ENCODE measurements at places on chromosomes 3 and 15.

GRCh38 chr3:184889312-184889904 is 77.4 kb downstream of the VPS8 start:
- no peak for DNase-seq

DNA sequence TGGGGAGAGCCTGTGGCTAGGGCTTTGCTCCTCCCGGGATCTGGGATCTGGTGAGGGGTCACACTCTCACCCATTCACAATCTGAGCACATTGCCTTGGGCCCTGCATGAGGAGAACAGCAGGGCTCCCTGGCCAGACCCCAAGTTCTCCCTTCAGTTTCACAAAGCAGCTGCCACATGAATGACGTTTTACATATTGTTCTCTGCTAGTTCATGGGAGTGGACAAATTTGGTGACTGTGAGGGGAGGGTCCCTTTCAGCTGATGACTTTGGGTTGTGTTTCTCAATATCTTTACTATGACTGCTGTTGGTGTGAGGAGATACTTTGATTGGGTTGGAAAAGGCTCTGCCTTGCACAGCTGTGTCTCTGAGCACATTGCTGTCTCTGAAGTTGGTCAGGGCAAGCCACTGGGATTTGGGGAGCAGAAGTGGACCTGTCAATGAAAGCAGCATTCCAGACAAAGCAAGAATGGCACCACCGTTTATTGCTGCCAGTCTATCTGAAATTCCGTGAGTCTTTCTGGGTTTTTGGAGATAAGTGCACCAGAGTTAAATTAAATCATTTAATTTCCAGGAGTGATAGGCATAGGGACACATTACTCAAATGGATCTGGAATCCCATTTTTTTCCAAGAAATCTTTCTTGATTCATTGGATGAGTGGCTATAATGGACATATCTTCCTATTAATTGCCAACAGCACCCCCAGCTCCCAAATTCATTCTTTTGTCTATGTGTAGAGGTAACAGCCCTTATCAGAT is 10.3 kb downstream of the TIMP4 start:
- DNase-seq = no peak

DNA sequence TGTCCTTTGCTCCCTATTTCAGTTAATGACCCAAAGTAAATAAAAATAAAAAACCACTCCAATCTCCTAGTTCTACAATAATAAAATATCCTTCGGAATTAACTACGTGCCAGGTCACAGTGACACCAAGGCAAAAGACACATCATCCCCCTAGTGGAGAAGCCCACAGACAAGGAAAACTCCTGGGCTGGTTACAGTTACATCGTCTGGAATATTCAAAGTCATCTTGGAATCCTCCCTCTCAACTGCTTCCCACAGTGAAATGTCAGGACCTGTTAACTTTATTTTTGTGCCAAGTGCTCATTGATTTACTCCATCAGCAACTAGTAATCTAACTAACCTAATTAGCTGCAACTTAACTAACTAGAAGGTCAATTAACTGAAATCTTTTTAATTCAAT is 349.3 kb downstream of the MAGI1 start:
- DNase-seq = no peak

DNA sequence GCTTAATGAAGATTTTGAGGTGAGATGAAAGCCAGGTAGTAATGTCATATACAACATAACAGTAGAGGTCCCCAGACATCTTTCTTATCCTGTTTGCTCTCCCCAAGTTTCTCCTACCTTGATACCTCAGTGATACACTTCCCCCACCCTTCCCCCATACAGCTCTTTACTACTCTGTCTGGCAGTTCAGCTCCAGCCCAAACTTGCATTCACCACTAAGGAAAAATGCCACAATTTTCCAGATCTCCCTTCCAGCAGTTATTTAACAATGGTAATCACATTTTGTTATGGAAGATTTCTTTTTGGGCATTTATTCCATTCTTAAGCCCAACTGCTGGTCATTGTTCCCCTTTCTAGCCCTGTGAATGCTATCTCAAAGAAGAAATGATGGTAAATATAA is 34.9 kb upstream of the ITGA11 start:
- DNase-seq = no peak

- no peak for DNase-seq
Observed at GRCh38 chr3:62241279-62241678, 132.1 kb downstream of the FEZF2 start.

GRCh38 chr15:34206011-34206410 is 3.9 kb downstream of the KATNBL1 start:
- DNase-seq = no peak

DNA sequence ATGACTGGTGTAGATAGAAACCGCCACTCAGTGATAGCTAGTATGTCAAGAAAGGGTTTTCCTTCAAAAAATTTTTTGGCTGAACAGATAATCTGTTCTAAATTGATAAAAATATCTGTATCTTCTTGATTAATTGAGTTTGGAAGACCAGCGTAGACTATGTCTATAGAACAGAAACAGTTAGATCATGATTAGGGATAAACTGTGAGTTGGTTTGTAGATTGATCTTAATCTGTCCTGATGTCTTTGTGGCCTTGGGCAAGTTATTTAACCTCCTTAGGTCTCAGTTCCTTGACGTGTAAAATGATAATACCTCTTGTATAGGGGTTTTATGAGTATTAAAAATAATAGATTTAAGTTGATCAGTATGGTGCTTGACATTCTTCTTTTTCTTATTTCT is 4.7 kb downstream of the NFKBIZ start:
- no peak for DNase-seq

DNA sequence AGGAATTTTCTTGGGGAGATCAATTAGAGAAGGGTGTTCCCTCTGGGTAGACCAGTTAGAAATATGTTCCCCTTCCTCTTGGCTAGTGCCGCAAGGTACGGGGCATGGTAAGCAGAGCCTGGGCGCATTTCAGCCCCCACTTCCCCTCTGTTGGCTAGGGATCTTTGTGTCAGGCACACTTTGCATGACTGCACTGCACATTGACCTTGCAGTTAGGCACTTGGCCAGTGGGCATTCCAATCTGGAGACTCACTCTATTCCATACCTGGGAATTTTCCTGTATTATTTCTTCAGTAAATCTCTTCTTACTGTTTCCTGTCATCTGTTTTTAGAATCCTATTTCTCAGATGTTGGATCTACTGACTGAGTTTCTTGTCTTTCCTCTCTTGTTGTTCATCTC is 30.0 kb upstream of the CACNA1D start:
- no peak for DNase-seq

DNA sequence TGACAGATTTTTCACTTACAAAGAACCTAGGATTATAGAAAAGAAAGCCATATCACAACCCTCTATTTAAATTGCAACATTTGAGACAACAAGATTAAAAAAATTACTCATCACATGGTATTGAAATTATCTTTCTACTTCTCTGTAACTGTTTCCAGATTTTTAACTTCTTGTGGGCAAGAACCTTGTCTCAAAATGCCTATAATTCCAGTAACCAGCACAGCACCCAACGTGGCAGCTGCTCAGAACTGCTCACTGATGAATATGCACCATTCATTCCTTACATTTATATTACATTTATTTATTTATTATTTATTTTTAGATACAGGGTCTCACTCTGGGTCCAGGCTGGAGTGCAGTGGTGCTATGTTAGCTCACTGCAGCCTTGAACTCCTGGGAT is 216.1 kb downstream of the THRB start:
- DNase-seq = no peak

DNA sequence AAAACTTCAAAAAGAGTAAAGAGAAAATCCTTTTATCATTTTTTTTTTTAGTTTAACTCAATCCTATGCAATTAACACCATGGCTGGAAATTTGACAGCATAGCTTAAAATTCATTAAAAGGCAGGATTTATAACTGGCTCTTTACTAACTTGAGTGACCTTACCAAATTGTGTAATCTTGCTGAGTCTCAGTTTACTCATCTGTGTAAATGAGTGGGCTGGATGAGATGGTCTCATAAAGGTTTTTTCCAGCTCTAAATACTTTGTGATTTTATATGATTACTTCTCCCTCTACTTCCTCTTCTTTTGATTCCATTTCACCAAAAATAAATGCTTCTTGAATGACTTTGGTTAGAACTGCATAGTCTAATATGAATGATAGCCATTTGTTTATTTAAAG is 234.9 kb upstream of the SATB1 start:
- no peak for DNase-seq

GRCh38 chr3:99325402-99325801 is 313.0 kb upstream of the COL8A1 start:
- DNase-seq = no peak

GRCh38 chr3:107392549-107393165 is 15.4 kb downstream of the CCDC54 start:
- no peak for DNase-seq

GRCh38 chr3:50525987-50526386 is 22.6 kb upstream of the CACNA2D2 start:
- DNase-seq = peak; percentile 8

DNA sequence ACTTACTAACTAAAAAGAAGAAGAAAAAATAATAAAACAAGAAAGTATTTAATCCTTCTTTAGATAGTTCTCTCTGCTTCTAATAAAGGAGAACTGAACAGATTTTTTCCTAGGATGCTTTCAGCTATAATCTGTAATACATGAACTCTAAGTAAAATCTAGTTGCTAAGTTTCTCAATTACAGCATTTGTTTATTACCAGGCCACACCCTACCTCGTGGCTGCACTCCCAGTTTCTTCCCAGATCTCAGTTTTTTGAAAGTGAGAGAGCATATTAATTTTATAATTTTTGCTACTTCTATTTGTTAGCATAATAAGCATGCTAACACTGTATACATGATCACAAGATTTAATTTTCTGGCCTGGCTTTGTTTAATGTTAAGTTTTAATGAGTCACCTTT is 258.3 kb downstream of the IL5RA start:
- DNase-seq = no peak

- DNase-seq = no peak
Observed at GRCh38 chr15:70741107-70741531, 22.2 kb downstream of the UACA start.

DNA sequence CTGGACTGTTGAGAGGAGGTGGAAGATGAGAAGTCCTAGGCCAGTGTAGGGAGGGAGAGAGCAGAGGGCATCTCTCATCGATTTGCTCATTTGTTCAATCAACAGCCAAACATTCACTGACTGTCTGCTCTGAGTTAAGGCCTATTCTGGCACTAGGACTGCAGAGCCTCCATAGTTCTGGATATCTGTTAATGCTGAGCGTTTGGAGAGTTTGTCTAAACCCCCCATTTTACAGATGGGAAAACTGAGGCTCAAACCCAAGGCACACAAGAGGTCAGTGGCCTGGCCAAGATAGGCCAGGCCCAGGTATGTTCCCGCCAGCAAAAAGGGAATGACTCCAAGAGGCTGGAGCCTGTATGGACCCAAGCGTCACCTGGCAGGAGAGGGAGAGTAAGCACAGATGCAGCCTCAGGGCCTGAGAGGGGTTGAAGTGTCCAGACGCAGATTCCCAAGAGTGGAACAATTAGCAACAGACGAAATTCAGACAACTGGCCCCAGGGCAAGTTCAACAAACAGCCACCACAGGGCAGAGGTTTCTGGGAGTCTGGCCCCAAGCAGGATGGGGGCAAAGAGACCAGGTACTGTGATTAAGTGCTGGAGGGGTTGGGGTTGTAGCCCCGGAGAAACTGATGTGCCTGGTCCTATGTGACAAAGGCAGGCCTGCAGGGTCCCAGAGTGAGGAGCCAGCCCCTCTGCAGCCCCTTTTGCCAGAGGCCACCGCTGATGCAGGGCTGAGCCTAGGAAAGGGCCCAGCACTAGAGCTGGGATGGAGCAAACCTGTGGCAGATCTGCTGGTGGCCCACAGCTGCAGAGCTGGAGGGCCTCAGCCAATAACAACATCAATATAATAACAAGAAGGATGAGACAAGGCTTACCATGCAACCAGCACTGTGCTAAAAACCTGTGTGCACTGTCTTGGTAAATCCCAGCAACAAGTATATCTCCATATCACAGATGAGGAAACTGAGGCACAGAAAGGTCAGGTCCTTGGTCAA is 245.1 kb upstream of the TLE3 start:
- no peak for DNase-seq

DNA sequence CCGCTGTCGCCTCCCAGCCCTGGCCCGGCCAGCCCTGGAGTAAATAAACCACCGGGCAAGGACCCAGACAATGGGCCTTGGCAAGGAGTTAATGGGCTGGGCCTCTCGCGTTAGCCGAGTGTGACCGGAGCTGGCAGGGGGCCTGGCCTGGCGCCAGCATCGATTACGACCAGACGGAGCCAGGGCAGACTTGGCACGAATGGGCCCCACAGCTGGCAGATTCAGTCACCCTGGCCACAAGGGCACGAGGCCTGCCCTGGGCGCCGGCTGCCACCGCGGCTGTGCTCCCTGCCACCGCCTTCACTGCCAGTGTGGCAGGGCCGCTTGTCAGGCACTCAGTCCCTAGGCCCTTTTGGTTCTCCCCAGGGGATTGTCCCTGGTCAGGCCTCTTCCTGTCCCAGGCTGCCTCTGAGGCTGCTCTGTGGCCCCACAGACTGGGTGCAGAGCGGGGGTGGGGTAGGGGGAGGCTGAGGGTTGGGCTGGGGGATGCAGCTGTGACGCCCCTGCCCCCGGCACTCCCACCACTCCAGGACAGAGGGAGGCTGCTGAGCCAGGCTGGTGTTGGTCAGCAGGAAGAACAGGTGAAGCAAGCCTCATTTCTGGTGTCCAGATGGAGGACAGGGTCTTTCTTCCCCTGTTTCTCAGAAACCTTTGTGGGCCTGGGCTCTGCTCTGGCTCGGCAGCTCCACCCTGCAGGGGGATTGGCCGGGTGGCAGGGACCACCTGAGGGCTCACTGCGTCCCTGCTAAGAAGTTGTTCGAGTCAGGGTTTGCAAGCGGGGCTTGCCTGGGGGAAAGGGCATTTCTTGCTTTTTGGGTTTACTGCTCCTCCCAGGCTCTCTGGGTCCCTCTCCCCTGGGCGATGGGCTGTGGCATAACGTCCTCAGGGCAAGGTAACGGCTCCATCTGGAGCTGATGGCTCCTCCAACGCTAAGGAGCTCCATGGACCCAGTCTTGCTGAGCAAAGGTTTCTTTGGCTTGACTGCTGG is 30.5 kb upstream of the SRP14 start:
- DNase-seq = no peak

GRCh38 chr15:70852501-70853317 is 1.2 kb downstream of the LARP6 start:
- DNase-seq = no peak

DNA sequence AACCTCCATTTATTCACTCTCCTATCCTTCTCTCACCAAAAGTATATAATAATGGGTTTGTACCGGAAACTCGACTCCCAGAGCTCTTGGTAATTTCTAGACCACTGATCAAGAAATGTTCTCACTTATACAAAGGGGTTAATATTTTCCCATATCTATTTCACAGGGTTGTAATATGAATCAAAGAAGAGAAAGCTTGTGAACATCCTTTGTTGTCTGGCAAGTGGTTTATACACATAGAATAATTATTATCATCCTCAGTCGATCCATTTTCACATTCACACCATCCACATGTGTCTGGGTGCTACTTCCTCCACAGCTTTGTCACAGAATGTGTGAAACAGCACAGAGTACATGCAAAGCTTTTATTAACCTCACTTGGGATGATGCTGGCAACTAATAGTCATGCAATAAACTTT is 29.9 kb upstream of the STT3B start:
- DNase-seq = no peak

GRCh38 chr3:195554458-195554857 is 11.3 kb upstream of the PPP1R2 start:
- DNase-seq = no peak

GRCh38 chr3:89280822-89281365 is 173.5 kb downstream of the EPHA3 start:
- DNase-seq = no peak

- no peak for DNase-seq
Observed at GRCh38 chr3:98563661-98564281, 29.6 kb downstream of the CPOX start.
